ENCODE measurements at places on chromosomes 6 and 20.
A peak's percentile ranks its signal among the peaks of the same experiment; 100 is the strongest.

- DNase-seq, result no peak
Observed at GRCh38 chr6:148700741-148701311, 46.0 kb upstream of the UST start.

GRCh38 chr6:139970591-139970991, 596.1 kb upstream of the CITED2 start:
- DNase-seq, result peak; percentile 45

DNA sequence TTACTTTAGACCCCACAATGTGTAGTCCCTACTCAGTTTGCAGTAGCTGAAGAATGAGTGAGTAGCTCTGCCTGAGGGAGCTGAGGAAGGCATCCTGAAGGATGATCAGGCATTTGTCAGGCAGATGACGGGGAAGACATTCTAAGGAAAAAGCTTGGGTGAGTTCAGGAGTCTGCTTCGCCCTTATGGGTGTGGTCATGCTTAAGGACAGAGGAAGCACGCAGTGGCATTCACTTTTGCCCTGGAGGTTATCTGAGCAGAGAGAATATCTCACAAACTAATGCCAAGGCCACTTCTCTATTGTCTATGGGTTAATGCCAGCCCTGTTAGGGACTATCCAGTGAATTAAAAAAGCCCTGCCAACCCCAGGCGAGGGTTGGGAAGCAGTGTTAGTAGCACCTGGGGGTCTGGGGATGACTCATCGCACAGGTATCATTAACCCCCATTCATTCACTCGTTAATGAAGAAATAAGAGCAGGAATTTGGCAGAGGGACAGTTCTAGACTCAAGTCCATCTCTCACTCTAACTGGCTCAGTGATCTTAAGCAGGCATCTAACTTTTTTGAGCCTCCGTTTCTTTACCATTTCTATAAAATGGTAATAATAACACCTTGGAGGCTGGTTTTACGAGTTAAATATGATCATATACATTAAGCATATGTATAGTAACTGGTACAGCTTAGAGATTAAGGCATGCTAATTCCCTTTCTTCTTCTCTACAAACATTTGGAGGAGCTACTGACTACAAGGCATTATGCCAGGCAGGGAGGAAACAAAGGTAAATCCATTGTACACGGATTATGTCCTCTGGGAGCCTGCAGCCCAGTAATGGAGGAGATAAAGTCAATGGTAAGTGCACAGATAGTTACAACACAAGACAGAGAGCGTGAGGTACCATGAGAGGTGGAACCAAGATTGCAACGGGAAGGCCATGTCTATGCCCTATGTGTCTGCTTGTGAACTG, 93.2 kb upstream of the AKIRIN2 start:
- no peak for DNase-seq

DNA sequence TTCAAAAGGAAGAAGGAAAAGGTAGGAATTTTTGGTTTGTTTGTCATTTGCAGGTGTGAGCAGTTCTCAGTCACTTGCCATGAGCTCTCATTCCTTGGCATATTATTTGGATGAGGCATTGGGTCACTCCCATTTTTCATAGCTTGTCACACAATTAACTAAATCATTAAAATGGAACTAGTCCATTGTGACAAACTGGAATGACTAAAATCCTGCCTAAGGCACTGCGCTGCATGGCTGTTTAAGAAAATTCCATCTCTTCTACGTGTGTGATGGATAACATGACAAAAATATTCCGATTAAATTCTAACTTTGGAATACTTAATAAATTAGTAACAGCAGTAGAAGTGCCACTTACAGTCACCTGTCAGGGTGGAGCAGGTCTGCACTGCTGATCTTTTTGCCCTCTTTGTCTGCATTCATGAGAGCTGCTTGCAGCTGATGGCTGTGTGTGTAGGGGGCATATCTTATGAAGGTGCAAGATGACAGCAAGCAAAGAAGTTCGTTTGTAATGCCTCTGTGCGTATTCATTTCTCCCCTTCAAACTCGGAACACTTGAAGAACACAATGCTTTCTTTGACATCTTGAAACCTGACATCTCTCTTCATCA, 1292.6 kb upstream of the MAP3K7 start:
- no peak for DNase-seq

DNA sequence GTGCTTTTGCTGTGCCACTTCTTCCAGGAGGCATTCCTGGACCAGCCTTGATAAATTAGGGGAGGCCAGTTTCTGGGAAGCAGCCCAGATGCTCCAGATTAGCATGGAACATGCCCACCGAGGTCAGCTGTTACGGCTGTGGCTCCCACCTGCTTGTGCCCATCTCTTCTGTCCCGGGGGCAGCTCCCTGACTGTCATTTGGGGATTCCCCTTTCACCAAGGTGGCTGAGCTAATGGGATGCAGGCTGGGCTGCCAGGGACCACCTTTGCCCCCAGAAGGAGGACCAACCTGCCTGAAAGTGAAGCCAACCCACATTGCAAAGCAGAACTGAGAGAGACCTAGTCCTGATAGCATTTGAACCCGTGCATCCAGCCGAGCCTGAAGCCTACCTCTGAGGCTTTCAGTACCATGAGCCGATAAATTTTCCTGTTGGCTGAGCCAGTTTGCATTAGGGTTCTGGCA, 85.3 kb downstream of the PTPN1 start:
- DNase-seq, result no peak

GRCh38 chr6:87723170-87724078, 21.4 kb upstream of the AKIRIN2 start:
- DNase-seq, result peak; percentile 92

DNA sequence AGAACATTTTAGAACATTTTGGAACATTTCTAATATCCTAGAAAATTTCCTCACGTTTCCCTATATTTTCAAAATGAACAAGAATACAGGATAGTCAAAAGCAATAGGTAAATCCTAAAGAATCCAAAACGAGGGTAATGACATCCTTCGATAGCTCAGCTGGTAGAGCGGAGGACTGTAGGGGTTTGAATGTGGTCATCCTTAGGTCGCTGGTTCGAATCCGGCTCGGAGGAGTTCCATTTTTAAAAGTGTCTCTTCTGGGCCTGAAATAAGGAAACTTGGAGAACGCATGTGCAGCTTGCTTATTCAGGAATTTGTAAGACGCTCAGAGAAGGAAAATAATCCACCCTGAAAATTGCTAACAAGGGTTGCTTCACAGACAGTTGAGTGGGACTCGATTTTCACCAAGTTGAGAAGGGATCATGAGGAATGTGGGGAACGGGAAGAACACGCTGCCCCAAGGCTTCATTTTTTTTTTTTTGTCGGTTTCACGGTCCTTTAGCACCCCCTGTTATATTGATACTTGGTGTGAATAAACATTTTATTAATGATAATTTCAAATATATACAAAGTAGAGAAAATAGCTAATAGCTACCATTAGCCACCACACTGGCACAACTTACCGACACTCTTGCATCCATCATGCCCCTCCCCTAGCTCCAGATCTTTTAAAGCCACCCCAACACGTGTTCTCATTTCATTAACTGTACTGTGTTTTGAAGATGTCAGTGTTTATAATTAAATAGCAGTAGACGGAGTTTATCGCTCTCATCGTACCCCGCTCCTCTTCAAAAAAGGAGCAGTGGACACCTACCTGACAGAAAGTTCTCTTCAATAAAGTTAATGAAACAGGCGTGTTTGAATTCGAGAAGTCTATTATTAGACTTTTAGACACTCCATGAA, 1.8 kb upstream of the ABT1 start:
- peak; percentile 75 for DNase-seq

GRCh38 chr6:147080225-147080624, 124.0 kb upstream of the STXBP5 start:
- DNase-seq, result no peak

DNA sequence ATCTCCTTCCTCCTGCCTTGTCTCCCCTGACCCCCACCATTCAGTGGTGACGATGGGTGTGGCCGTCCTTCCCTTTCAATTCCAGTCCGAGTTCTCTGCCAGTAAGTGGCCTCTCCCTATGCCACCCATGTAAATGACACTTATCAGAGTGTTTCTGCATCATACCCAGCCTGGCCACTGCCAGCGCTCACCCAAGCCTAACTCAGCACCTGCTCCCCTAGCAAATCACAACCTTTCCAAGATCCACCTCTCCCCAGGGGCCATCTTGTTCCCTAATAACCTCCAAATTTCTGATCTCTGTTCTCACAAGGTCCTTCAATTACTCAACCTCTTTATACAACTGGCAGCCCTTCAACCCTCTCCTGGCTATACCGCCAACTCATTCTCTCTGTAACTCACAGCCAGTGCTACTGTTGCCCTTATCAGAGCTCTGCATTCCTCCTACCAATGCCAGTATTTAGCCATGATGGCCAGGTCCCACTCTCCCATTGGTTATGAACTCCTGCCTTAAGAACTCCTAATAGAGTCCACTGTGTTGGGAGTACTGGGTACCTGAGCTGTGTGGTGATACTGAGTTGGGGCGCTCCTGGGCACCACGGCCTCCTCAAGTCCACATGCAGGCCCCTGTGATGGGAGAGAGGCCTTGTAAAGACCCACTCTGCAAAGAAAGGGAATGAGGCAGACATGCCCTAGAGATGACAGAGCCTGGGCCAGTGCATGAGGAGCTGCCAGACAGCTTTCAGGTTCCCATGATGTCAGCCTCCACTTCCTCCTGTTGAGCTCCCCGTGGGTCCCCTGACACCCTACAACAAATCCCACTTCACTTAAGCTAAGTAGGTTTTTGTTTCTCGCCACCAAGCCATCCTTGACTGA, 187.4 kb upstream of the RREB1 start:
- peak; percentile 7 for DNase-seq

DNA sequence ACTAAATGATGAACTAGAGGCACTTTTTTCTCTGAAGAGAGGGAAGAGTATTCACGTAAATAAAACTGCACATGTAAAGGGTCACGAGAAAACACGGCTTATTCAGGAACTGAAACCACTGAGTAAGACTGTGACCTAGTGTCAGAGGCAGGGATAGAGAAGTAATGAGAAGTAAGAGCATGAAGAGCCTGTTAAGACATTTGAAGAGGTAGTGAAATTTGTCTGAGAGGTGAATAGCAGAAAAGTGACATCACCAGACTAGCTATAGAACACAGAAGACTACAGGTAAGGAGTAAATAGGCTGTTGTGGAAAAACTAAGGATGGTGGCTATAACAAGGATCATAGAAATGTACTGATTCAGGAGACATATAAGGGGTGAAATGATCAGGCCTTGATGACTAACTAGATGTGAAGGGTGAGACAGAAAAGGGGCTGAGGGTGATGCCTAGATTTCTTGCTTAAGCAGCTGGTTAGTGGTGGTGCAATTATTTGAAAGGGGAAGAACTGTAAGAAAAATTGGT, 76.8 kb downstream of the REV3L start:
- no peak for DNase-seq

Measured in NCI-H226 (cell line).